CD14-positive monocyte (primary cell): ENCODE measurements at places on chromosomes 5 and 9. TPM values are rescaled to one million over a fixed set of nuclear protein-coding genes. Genes with fewer than 3 reads are reported as not detected.

GRCh38 chr9:14515049-14515448 is 178.2 kb downstream of the ZDHHC21 start:
- DNase-seq: no peak

LRRC8A gene
- polyA plus RNA-seq: 10.8 TPM

GRCh38 chr5:891117-891836 is 1.3 kb downstream of the BRD9 start:
- no peak for DNase-seq

- DNase-seq: no peak
These were observed 56.0 kb upstream of the FAM174A start for GRCh38 chr5:100479079-100479688.

DNA sequence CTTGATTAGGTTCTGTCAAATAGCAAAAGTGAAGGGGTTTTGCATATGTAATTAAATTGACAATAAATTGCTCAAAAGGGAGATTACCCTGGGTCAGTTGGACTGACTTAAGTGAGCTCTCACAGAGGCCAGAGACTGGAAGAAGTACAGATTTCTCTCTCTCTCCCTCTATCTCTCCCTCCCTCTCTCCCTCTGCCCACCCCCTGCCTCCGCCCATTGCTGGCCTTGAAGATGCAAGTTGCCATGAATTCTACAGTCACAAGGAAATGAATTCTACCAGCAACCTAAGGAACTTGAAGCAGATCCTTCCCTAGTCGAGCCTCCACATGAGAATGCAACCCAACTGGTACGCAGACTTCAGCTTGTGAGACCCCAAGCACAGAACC is 119.2 kb downstream of the LPAR1 start:
- DNase-seq: no peak

BTNL3 gene
- not detected for polyA plus RNA-seq

PCDHA9 gene
- not detected for polyA plus RNA-seq
